ENCODE measurements at places on chromosomes 2 and 18.

- no peak for DNase-seq
Measured at GRCh38 chr2:233482616-233483015, 84.0 kb downstream of the USP40 start.

DNA sequence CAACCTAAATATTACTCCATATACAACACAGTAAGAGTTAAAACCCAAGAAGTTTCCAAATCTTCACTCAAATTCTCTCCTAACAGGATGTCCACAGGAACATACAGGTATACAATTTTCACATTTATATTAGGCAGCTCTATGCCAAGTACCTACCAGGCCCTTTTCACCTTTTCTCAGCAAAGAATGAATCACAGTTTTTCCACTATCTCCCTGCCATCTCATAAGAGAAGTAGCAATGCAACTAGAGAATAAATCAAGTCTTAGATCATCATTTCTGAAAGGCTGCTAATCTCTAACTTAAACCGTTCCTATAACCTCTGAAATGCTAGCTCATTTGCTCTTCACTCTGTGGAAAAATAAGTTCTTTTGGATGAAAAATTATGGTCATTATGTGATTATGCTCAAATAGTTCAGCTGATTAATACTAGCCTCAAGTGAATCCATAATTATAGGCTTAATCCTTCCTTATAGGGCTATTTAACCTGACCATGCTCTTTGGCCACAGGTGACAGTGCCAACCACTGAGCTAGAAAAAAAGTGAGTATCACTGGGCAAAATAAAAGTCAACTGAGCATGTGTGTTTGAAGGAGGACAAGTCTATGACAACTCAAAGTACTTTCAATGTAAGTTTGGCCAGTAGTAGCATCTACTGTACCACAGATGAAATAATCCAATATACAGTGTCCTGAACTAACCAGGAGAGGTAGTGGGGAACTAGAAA, 79.7 kb downstream of the COBLL1 start:
- DNase-seq, result no peak

GRCh38 chr2:233363744-233364235, 9.5 kb downstream of the DGKD start:
- DNase-seq, result no peak

DNA sequence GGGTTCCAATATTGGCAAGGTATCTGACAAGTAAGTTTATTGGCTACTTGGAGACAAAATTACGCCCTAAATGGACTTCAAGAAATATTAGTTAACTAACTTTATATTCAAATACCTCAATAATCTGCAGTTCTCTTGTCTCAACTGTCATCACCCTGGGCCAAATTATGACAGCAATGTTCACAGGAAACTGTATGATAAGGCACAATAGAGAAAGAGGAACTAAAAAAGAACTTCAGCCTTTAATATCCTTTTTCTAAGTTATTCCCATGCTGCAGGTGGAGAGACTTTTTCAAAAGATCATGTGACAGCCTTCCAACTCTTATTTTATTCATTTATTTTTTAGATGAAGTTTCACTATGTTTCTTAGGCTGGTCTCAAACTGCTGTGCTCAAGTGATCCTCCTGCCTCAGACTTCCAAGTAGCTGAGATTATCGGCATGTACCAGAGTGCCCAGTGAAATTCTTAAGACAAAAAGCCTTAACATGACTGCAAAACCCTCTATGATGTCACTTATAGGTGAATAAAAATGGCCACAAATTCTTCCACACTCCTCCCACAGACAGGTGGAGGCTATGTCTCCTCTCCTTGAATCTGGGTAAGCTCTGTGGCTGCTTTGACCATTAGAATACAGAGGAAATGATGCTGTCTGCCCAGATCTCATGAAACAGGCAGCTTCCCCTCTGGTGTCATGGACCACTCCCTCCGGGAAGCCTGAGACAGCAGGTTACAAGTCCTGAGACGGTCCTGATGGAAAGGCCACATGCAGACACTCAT, 211.0 kb downstream of the TGIF1 start:
- DNase-seq, result no peak

All from DND-41 (cell line).